Tongue (tissue), 3 donors: ENCODE measurements at places on chromosomes 4 and X.

- no peak for DNase-seq
Observed at GRCh38 chr4:4913628-4914027, 54.2 kb downstream of the MSX1 start.

GRCh38 chr4:76723924-76724323 is 174.0 kb downstream of the SOWAHB start:
- peak; percentile 60 for DNase-seq

- DNase-seq: no peak
Observed at GRCh38 chrX:1679238-1679637, 64.4 kb downstream of the ASMT start.

DNA sequence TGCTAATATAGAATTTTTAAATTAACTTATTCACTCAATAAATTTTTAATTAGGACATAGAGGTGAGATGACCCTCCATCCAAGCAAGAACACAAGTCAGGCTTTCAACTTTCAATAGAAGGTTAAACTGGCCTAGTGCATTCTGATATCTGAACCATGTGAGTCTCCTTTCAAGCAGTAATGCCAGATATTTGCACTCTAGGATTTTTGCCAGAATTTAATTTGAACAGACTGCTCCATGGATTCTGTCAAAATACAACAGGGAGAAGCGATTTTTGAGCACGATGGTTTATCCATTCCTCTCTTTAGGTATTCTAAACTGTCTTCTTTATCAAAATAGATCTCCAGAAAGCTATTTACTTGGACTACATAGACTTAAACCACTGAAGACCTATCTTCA is 72.0 kb upstream of the DCLK2 start:
- peak; percentile 50 for DNase-seq

DNA sequence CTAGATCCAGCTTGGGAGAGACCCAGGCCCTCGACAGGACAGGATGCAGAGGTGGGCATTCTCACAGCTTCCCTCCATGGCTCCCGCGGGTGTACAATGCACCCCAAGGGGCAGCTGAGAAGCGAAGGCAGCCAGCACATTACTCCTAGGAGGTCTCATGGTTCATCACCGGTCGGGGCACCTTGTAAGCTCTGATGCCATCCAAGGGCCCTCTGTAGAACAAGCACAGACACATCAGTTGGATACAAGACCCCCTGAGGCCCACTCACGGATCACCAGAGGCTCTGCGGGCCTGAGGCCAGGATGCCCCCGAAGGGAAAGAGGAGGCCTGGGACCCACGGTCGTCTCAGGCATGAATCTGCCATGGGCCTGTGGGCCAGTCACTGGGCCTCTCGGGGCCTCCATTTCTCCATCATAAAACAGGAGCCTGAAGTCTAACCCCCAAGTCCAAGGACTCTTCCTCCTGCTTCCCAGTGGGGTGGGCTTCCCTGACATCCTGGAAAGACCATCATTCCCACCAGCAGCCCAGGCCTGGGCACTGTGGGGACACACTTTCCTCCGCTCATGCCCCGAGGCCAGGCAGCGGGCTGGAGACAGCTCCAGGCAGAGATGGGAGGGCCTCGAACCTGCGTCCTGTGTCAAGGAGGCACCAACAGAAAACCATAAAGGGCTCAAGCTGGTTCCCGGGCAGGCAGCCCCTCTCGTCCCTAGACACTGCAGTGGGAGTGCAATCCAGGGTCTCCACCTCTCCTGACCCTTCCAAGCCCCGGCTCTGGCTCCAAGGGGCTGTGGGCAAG is 20.1 kb downstream of the HMX1 start:
- no peak for DNase-seq

GRCh38 chr4:120018786-120019185 is 47.9 kb downstream of the MAD2L1 start:
- DNase-seq: no peak

DNA sequence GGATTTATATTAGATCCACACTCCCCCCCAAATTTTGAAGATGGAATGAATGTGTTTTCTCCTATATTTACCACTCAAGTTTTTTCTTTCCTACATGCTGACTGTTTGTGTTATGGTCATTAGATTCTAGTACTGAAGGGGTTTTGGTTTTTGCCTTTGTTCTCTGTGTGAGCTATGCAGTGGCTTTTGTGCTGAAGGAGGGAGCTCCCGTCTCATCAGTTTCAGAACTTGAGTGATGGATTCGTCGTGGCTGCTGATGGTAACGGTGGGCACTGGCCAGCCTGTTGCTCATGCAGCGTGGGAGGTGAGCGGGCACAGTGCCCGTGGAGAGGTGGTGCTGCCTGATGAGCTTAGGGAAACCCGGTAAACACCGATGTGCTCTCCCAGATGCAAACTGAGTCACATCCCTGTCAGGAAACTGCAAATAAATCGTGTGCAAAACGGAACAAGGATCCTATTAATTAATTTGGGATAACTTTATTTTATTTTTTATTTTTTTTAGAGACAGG is 101.5 kb downstream of the SORBS2 start:
- DNase-seq: no peak
